ENCODE measurements at places on chromosomes 3 and 15.
A peak's percentile ranks its signal among the peaks of the same experiment; 100 is the strongest.

GRCh38 chr3:169173636-169174035 is 489.9 kb downstream of the MECOM start:
- H3K4me1 ChIP-seq: no peaks in the 10 kb centered on the region
- H3K36me3 ChIP-seq: no peaks in the 10 kb centered on the region
- no peak for ATAC-seq

GRCh38 chr3:70120357-70120966 is 120.9 kb downstream of the SAMMSON start:
- H3K27ac ChIP-seq: no peak overlapping the region
- peaks cover 2% of the 10 kb centered on the region for H3K27me3 ChIP-seq
- no peak overlapping the region for H3K4me3 ChIP-seq
- no peaks in the 10 kb centered on the region for H3K4me1 ChIP-seq
- H3K36me3 ChIP-seq: no peaks in the 10 kb centered on the region
- ATAC-seq: peak; percentile 73

DNA sequence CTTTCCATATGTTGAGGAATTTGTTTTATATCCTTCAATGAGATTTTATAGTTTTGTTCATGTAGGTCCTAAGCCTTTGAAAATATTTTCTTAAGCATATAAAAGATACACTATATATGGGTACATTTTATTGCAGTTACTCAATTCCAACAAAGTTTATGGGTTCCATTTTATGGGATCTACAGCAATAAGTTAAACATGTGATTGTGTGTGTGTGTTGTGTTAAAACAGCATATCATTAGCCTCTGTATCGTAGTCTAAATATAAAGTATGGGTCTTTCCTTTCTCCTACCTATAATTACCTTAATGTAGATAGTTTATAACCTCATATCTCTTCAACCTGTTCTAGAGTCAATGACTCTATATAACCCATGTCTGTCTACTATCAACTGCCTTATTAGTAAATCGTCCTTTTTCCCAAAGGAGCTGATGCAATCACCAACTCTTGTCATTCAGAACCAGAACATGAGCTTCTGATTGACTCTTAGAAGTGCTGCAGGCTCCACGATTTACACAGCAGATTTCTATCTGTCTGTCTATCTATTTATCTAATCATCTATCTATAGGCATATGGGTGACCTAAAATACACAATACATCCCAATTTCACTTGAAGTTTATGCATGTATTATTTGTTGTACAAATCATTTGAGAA is 512.6 kb upstream of the CBLB start:
- no peak overlapping the region for H3K27ac ChIP-seq
- H3K27me3 ChIP-seq: no peaks in the 10 kb centered on the region
- H3K4me3 ChIP-seq: no peak overlapping the region
- H3K4me1 ChIP-seq: peaks cover 10% of the 10 kb centered on the region
- peaks cover 8% of the 10 kb centered on the region for H3K36me3 ChIP-seq

DNA sequence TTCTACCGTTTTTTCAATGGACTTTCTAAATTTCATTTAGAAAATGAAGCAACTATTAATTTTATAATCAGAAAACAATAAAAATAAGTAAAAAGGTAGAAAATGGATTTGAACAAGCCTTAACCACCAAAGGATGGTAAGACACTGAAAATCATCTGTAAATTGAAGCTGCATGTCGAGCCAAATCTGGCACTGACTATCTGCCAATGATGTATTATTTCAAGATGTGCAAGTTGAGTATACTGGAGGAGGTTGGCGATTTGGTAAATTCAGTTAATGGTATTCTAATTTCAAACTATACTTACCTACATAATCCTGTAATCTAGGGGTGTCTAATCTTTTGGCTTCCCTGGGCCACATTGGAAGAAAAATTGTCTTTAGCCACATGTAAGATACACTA is 93.5 kb downstream of the FMN1 start:
- ATAC-seq: no peak
- H3K4me3 ChIP-seq: no peak overlapping the region
- no peaks in the 10 kb centered on the region for H3K4me1 ChIP-seq
- H3K36me3 ChIP-seq: no peaks in the 10 kb centered on the region

GRCh38 chr15:79981831-79982455 is 10.9 kb upstream of the BCL2A1 start:
- ATAC-seq: peak; percentile 28
- H3K4me3 ChIP-seq: peak overlapping the region; percentile 10

GRCh38 chr3:41893977-41894376 is 67.9 kb downstream of the ULK4 start:
- peaks cover 41% of the 10 kb centered on the region for H3K36me3 ChIP-seq
- H3K4me3 ChIP-seq: no peak overlapping the region
- no peaks in the 10 kb centered on the region for H3K4me1 ChIP-seq
- H3K27ac ChIP-seq: no peak overlapping the region
- ATAC-seq: no peak

DNA sequence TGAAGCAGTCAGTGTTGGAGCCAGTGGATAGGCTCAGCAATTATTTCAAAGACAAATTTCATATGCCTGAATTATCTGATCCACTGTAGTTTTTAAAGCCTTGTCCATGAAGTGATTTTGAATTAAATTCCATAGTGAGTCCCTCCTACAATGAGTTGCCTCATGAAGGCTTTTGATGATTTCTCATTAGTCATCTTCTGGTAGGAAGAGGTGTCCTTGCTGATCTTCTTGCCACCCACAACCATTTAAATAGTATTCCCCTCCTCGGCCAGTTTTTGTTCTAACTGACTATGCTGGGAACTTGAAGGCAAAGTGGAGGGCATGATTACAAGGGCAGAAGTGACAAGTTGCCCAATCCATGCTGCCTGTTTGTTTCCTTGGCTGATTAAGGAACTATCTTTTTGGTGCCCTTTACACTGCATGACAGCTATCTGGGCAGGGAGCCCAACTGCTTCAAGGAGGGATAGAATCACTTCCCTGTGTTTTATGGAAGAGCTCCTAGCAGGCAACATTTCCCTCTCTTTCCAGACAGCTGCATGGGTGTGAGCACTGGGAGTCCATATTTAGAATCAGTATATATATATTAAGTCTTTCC is 617.5 kb downstream of the ZPLD1 start:
- H3K27me3 ChIP-seq: no peaks in the 10 kb centered on the region
- H3K27ac ChIP-seq: no peak overlapping the region
- no peaks in the 10 kb centered on the region for H3K4me1 ChIP-seq
- no peak overlapping the region for H3K4me3 ChIP-seq
- H3K36me3 ChIP-seq: no peaks in the 10 kb centered on the region

- H3K27me3 ChIP-seq: no peaks in the 10 kb centered on the region
- ATAC-seq: no peak
- no peak overlapping the region for H3K4me3 ChIP-seq
- no peaks in the 10 kb centered on the region for H3K4me1 ChIP-seq
These were observed 199.1 kb downstream of the CDIN1 start for GRCh38 chr15:36778531-36778930.

GRCh38 chr15:82040390-82040789 is 5.4 kb downstream of the MEX3B start:
- peaks cover 10% of the 10 kb centered on the region for H3K4me1 ChIP-seq
- peaks cover 5% of the 10 kb centered on the region for H3K36me3 ChIP-seq

GRCh38 chr3:53555068-53555588 is 60.7 kb downstream of the CACNA1D start:
- peaks cover 26% of the 10 kb centered on the region for H3K4me1 ChIP-seq
- peak; percentile 94 for ATAC-seq
- peak overlapping the region; percentile 92 for H3K27ac ChIP-seq
- H3K4me3 ChIP-seq: peak overlapping the region; percentile 44

- no peaks in the 10 kb centered on the region for H3K36me3 ChIP-seq
- H3K4me1 ChIP-seq: no peaks in the 10 kb centered on the region
- H3K27ac ChIP-seq: no peak overlapping the region
These were observed 300.3 kb downstream of the GABRG3 start for GRCh38 chr15:27271258-27271657.

DNA sequence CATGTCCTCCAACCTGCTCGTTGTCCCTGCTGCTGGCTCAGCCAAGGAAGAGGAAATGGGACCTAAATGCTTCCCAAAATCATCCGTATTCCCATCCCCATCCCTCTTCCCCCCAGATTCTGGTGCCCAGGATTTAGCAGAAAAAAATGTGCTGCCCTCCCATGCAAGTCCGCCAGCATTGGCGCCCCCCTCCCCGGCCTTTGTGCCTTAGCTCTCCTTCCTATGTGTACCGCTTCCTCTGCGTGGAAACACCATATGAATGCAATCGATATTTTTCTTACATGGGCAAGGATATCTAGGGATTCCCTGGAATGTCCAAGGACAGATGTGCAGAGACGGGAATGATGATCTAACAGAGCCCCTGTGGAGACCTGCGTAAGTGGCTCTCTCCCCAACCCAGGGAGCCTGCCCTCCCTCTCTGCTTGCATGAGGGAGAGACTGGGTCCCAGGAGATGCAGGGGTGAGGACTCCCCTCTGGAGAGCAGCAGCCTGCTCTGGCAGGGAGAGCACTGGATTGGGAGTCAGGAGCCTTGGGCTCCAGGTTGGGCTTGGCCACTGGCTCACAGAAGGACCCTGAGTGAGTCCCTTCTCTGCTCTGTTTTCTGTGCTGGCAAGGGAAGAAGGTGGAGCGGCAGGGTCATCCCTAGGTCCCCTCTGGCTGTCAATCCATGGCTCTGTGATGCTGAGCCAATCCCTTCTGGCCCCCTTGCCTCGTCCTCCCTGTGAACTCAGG is 227.2 kb downstream of the XXYLT1 start:
- H3K4me1 ChIP-seq: peaks cover 22% of the 10 kb centered on the region
- H3K27me3 ChIP-seq: no peaks in the 10 kb centered on the region
- H3K27ac ChIP-seq: no peak overlapping the region
- H3K4me3 ChIP-seq: no peak overlapping the region
- H3K36me3 ChIP-seq: no peaks in the 10 kb centered on the region

GRCh38 chr3:152379415-152380042 is 110.8 kb downstream of the MBNL1 start:
- no peak for ATAC-seq
- peaks cover 34% of the 10 kb centered on the region for H3K4me1 ChIP-seq
- H3K4me3 ChIP-seq: no peak overlapping the region
- no peaks in the 10 kb centered on the region for H3K27me3 ChIP-seq

DNA sequence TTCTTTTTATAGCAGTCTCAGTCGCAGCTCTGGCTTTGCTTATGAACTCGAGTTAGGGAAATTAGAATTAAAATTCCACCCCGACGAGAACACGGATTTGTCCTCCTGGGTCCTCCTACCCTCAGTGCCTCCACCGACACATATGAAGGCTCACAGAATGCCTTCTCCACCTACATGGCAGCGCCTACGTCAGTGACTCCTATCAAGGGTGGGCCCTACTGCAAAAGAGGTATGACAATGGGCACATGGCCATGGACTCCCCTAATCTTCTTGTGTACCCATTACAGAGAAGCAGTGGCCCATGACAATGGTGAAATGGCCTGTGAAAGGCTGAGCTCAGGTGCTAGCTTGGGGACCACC is 173.0 kb upstream of the TLE3 start:
- no peaks in the 10 kb centered on the region for H3K36me3 ChIP-seq
- no peak overlapping the region for H3K27ac ChIP-seq
- no peaks in the 10 kb centered on the region for H3K27me3 ChIP-seq

GRCh38 chr3:139830817-139831216 is 104.2 kb upstream of the CLSTN2 start:
- ATAC-seq: no peak
- no peaks in the 10 kb centered on the region for H3K27me3 ChIP-seq
- no peaks in the 10 kb centered on the region for H3K4me1 ChIP-seq
- H3K36me3 ChIP-seq: no peaks in the 10 kb centered on the region

GRCh38 chr15:58506783-58507668 is 75.2 kb downstream of the LIPC start:
- no peak overlapping the region for H3K27ac ChIP-seq
- H3K4me3 ChIP-seq: no peak overlapping the region
- H3K27me3 ChIP-seq: peaks cover 30% of the 10 kb centered on the region
- no peaks in the 10 kb centered on the region for H3K4me1 ChIP-seq
